ENCODE measurements at places on chromosomes 2 and 18. TPM values are rescaled to one million over a fixed set of nuclear protein-coding genes. Genes with fewer than 3 reads are reported as not detected.

Gene TMEM182
- polyA plus RNA-seq, result 32.9 TPM

Gene MYOM1
- 3.9 TPM for polyA plus RNA-seq

Gene MYCN
- polyA plus RNA-seq, result 28.8 TPM

Gene REG3A
- not detected for polyA plus RNA-seq

Gene GALNT13
- polyA plus RNA-seq, result 17.3 TPM
